Activated CD4-positive, alpha-beta memory T cell treated with anti-CD3 and anti-CD28 coated beads for 36 hours (primary cell): ENCODE measurements at places on chromosomes 5 and 9. TPM values are rescaled to one million over a fixed set of nuclear protein-coding genes. Genes with fewer than 3 reads are reported as not detected.
A peak's percentile ranks its signal among the peaks of the same experiment; 100 is the strongest.

The ADAMTSL2 gene
- total RNA-seq, result 0.07 TPM

The HCN1 gene
- total RNA-seq, result not detected

The IFNB1 gene
- total RNA-seq, result 1.7 TPM

The ZNF462 gene
- 0.61 TPM for total RNA-seq

The SPINK4 gene
- total RNA-seq, result not detected

GRCh38 chr9:133004999-133005760, 25.6 kb upstream of the GTF3C5 start:
- H3K27ac ChIP-seq, result no peak overlapping the region
- H3K4me1 ChIP-seq, result no peaks in the 10 kb centered on the region
- H3K4me3 ChIP-seq, result no peak overlapping the region
- H3K27me3 ChIP-seq, result peaks cover 58% of the 10 kb centered on the region
- no peaks in the 10 kb centered on the region for H3K36me3 ChIP-seq

DNA sequence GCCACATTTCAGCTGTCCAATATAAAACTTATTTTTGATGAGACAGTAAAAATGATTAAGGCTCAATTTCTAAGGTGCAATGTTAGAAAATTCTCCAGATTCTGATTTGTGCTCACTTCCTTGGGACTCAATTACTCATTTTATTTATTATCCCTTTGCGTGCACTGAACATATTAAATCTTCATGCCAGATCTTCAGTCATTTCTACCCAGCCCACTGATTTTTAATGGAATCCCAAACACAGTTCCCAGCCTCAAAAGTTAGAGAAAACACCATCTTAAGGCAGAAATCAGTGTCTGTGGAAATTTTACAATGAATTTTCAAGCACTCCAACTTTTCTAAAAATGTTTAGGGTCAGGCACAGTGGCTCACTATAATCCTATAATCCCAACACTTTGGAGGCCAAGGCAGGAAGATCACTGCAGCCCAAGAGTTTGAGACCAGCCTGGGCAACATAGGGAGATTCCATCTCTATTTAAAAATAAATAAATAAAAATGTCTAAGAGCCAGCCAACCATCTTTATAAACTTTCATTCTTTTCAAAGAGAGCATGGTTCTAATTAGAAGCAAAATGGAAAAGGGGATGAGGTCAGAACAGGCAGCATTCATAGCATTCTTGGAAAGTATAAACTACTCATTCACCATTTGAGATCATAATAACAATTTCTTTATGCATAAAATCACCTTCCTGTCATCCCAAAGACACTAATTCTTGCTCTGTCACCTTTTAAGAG, 53.7 kb downstream of the TLE1 start:
- no peak overlapping the region for H3K27ac ChIP-seq
- no peak for DNase-seq
- H3K36me3 ChIP-seq, result no peaks in the 10 kb centered on the region

- no peak for DNase-seq
- H3K36me3 ChIP-seq, result no peaks in the 10 kb centered on the region
- no peaks in the 10 kb centered on the region for H3K27me3 ChIP-seq
- H3K27ac ChIP-seq, result no peak overlapping the region
These were observed 41.2 kb downstream of the NIM1K start for GRCh38 chr5:43232943-43233833.

- no peak within 1 kb of the TSS for H3K4me3 ChIP-seq
- no peak within 1 kb of the TSS for H3K27ac ChIP-seq
- H3K27me3 ChIP-seq, result no peaks in the 10 kb centered on the region
These were observed at the start of gene CDH18 for GRCh38 chr5:19987612-19988361. TSS of gene CDH18 (minus strand) at chr5:19988200. CDS start at chr5:19838986, 149,214 bp downstream.

DNA sequence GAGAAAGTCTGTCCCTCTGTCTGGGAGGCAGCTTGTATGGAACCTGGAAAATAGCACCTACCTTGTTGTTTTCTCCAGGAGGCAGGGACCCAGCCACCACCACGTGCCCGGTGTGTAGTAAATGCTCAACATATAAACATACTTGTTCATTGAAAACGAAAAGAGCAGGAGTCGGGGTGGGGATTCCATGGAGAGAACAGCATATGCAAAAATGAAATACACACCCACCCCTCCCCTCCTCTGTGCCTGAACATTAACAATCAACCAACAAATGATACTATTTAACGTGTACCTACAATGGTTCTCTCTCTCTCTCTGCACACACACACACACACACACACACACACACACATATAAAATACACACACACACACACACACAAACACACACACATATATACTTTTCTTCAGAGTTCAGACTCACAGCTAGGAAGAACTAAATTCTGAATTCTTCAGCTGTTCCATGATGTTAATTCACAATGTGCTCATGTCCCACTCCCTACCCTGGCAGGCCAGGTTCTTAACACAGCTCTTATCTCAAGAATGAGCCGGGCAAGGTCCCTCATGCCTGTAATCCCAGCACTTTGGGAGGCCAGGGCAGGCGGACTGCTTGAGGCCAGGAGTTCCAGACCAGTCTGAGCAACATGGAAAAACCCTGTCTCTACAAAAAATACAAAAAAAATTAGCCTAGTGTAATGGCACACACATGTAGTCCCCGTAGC, 16.3 kb upstream of the DENND1A start:
- H3K4me3 ChIP-seq, result no peak overlapping the region
- DNase-seq, result no peak
- H3K36me3 ChIP-seq, result no peaks in the 10 kb centered on the region
- H3K27ac ChIP-seq, result no peak overlapping the region

DNA sequence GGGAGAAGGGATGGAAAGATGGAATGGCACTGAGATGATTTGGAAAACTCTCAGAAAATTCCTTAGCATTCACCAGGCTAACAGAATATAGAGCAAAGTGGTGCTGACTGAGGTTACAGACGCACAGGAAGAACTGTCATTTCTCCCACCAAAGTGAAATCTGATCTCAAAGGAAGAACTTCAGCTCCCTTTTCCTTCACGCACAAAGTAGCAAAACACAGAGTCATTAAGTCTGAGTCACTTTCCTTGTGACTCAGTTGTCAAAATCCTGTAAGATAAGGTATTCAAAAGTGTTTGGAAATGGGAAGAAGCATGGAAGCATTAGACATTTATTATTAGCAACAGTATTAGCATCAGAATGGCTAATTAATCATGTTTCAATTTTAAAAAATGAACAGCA, 11.7 kb downstream of the MPDZ start:
- H3K27me3 ChIP-seq, result no peaks in the 10 kb centered on the region
- H3K36me3 ChIP-seq, result no peaks in the 10 kb centered on the region
- H3K4me3 ChIP-seq, result no peak overlapping the region
- DNase-seq, result no peak
- H3K4me1 ChIP-seq, result no peaks in the 10 kb centered on the region

DNA sequence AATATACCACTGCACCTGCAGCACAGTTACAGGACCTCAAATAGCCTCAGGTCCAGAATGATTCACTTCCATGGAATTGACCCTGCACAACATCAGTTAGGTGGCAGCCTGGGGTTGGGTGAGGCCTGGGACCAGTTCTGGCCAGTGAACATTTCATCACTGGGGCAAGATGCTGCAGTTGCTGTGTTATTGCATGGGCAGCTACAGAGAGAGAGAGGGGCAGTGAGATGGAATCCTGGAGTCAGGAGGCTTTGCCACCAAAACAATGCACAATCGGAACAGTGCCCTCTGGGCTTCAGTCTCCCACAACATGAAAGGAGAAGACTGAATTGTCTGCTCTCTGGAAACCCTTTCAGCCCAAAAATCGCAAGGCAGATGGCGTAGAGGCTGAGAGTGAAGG, 51.8 kb downstream of the SH3TC2 start:
- H3K4me1 ChIP-seq, result no peaks in the 10 kb centered on the region
- no peaks in the 10 kb centered on the region for H3K36me3 ChIP-seq
- H3K27me3 ChIP-seq, result peaks cover 1% of the 10 kb centered on the region
- no peak for DNase-seq

- H3K27me3 ChIP-seq, result no peaks in the 10 kb centered on the region
- no peaks in the 10 kb centered on the region for H3K4me1 ChIP-seq
- H3K27ac ChIP-seq, result no peak overlapping the region
- no peak for DNase-seq
- no peaks in the 10 kb centered on the region for H3K36me3 ChIP-seq
- no peak overlapping the region for H3K4me3 ChIP-seq
These were observed 54.1 kb downstream of the ZNF608 start for GRCh38 chr5:124692324-124692723.

GRCh38 chr5:134142806-134143205, 28.3 kb downstream of the TCF7 start:
- H3K4me3 ChIP-seq, result no peak overlapping the region
- H3K27ac ChIP-seq, result no peak overlapping the region
- peaks cover 63% of the 10 kb centered on the region for H3K36me3 ChIP-seq
- no peaks in the 10 kb centered on the region for H3K27me3 ChIP-seq
- H3K4me1 ChIP-seq, result peaks cover 35% of the 10 kb centered on the region
- peak; percentile 8 for DNase-seq

DNA sequence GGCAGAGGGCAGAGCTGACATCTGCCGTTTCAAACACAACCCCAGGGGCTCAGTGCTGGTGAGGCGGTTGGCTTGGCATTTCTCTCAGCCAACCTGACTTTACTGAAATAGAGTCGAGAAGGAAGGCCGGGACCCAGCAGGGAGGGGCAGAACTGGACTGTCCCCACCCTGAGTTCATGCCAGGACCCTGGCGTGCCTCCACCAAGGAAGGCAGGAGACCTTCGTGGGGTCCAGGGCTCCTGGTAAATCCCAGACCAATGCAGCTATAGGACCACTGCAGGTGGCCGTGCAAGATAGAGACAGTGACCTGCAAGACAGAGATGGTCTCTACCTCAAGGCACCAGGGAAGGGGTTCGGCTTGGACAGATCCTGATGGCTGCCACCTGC, 132.9 kb downstream of the ROR2 start:
- no peaks in the 10 kb centered on the region for H3K36me3 ChIP-seq
- DNase-seq, result no peak
- H3K4me1 ChIP-seq, result no peaks in the 10 kb centered on the region
- peaks cover 5% of the 10 kb centered on the region for H3K27me3 ChIP-seq
- no peak overlapping the region for H3K27ac ChIP-seq

DNA sequence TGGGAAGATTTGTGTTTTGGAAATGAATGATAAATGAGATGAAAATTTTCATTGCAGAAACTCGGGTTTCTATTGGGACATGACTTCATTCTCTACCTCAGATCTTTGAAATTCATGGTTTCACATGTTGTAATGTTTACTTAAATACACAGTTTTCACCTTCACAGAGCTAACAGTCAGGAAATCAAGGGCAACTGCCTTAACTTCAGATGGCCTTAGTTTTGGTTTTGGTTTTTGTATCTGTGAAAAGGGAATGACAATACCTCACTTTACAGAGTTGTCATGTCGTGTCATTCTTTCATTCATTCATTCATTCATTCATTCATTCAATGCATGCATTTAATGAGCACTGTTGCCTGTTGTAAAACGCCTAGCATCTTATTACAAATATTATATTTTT, 41.9 kb downstream of the NIM1K start:
- no peak overlapping the region for H3K4me3 ChIP-seq
- DNase-seq, result no peak

DNA sequence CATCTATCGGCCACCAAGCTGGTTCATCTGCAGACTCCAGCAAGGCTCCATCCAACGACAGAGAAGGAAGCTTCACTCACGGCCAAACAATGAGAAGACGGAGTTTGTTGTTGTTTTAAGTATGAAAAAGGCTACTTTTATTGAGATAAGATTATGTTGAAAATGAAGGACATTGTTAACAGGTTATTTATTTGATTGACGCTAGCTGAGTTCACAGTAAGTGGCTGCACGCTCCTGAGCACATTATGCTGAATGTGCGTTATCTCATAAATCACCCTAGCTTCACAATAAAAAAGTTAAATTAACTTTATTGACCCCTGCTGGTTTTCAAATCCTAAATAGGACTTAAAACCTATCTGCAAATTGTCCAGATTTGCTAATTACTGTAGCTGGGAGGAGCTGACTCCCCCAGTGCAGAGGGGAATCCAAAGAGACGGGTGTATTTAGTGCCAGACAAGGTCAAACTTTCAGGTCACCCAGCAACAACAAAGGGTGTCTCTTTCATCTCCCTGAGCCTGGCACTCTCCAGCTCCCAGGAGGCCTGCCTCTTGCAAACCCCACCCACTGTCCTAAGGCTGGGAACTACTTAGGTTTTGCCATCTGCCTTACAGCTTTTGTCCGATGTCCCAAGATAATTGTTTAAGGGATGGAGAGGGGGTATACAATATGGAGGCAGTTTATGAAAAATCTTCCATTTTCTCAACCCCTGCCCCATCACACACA, 129.2 kb downstream of the ZDHHC21 start:
- no peak overlapping the region for H3K4me3 ChIP-seq
- peaks cover 2% of the 10 kb centered on the region for H3K36me3 ChIP-seq
- no peak overlapping the region for H3K27ac ChIP-seq

DNA sequence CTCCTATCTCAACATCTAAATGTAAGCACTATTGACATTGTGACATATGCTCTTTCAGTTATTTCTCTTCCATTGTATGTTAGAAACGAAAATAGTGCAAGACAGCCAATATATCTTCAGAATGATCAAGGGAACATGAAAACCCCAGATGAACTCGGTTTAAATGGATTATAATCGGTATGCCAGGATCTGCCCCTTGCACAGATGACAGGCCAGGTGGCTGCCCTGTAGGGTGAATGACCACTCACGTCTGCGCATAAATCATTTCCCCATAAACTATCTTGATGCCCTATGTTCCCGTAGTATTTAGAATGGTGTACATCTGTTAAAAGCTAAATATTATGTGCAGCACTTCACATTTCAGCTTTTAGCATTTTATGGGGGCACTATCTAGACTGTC, 69.7 kb upstream of the RANBP3L start:
- peaks cover 4% of the 10 kb centered on the region for H3K27me3 ChIP-seq
- H3K4me3 ChIP-seq, result no peak overlapping the region
- no peaks in the 10 kb centered on the region for H3K36me3 ChIP-seq
- H3K4me1 ChIP-seq, result no peaks in the 10 kb centered on the region
- H3K27ac ChIP-seq, result no peak overlapping the region

- H3K27ac ChIP-seq, result peak overlapping the region; percentile 94
- H3K4me1 ChIP-seq, result peaks cover 41% of the 10 kb centered on the region
- H3K4me3 ChIP-seq, result peak overlapping the region; percentile 98
- DNase-seq, result peak; percentile 26
- no peaks in the 10 kb centered on the region for H3K27me3 ChIP-seq
- H3K36me3 ChIP-seq, result peaks cover 32% of the 10 kb centered on the region
These were observed 754 bp downstream of the DCAF12 start for GRCh38 chr9:34125681-34126206.

- no peak for DNase-seq
- no peaks in the 10 kb centered on the region for H3K36me3 ChIP-seq
- peaks cover 4% of the 10 kb centered on the region for H3K27me3 ChIP-seq
- H3K27ac ChIP-seq, result no peak overlapping the region
- H3K4me1 ChIP-seq, result no peaks in the 10 kb centered on the region
These were observed 170.4 kb downstream of the ARRDC3 start for GRCh38 chr5:91212714-91213092.

DNA sequence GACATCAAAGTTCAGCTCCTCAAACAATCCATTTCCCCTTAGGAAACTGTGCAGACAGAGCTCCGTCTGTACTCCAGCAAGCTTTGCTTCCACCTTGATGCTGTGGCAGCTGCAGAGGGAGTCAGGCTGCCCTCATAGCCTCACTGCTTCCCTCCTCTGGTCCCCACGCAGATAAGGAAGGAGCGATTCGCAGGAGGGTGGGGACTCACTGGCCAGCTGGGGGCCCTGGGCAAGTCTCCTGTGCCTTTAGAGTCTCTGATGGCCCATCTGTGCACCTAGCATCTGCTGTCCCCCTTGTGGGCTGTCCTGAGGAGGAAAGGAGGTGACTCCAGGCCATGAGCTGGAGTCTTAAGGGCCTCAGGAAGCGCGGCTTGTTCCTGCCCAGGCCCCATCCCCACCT, 121.5 kb downstream of the ENTREP1 start:
- H3K27me3 ChIP-seq, result peaks cover 3% of the 10 kb centered on the region
- no peak for DNase-seq

- H3K27ac ChIP-seq, result no peak overlapping the region
- no peak for DNase-seq
- peaks cover 59% of the 10 kb centered on the region for H3K4me1 ChIP-seq
- H3K27me3 ChIP-seq, result no peaks in the 10 kb centered on the region
- H3K36me3 ChIP-seq, result peaks cover 45% of the 10 kb centered on the region
- no peak overlapping the region for H3K4me3 ChIP-seq
These were observed 26.2 kb downstream of the MACROH2A1 start for GRCh38 chr5:135372654-135373381.
